Epithelial cell of prostate (primary cell): ENCODE measurements at places on chromosomes 11 and 22.

- no peak for DNase-seq
These were observed 2.0 kb downstream of the ZNHIT2 start for GRCh38 chr11:65115361-65116082.

- DNase-seq, result no peak
These were observed 73.1 kb downstream of the COMMD9 start for GRCh38 chr11:36216061-36216615.

DNA sequence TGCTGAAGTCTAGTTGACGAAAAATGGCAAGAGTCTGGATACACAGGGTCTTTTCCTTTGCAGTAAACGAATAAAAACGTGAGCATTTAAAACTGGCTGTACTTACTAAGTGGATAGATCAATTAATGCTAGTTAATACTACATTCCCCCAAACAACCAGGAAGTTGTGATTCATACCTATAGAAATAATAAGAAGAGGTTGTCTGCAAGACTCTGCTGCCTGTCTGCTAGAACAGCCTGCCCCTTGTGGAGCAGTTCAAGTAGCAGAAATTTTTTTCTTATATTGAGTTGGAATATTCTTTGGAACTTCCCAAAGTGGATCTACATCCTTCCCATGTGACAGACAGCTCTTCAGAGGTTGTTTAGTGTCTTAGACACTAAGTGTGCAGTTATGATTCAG, 86.8 kb downstream of the TEAD1 start:
- no peak for DNase-seq

DNA sequence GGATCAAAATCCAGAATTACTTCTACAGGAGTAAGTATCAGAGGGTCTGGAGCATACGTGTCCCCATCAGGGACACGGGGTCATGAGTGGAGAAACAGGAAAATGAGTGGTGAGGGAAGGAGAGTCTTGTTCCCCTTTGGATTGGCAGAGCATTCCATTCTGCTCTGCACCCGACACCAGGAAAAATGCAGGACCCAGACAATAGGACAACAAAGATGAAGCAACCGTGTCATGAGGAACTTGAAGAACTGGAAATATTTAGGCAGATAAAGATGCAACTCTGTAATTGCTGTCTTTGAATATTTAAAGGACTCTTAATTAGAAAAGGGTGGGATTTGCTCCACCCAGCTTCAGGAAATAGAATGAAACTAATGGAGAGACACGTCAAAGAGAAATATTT, 89.0 kb upstream of the BLID start:
- DNase-seq, result no peak

DNA sequence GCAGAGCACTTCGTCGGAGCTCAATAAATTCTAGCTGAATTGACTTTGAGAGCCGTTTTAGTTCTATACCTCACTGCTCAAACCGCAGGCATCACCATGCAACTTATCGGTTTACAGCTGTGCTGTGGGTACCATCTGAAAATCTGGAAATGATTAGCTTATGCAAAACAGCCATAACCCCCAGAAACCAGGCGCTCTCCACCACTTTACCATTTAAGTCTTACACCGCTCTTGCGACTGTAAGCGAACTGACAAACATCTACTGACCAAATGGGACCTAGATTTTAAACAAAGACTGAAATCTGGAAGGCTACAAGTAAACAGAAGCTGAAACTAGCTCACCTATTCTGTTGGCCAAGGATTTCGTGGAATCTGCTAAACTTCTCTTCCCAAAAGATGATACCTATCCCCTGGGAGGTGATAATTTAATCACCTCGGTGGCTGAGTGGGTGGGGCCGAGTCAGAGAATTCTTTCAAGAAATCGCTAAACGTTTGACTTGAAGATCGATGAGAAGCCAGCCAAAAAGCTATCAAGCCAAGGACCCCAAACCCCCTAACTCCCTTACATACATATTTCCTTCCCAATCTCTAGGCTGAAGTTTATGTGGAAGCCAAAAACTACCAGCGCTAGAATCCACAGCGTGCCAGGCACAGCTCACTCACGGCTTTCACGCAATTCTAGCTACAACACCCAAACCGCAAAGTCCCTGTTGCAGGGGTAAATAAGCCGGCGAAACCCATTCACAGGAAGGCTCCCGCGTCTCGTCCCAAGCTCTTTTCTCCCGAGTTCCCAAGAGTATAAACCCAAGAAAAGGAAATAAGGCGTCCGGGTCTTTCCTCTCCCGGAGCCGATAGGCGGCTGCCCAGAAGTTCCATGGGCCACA, 644 bp downstream of the SPTY2D1 start:
- no peak for DNase-seq

DNA sequence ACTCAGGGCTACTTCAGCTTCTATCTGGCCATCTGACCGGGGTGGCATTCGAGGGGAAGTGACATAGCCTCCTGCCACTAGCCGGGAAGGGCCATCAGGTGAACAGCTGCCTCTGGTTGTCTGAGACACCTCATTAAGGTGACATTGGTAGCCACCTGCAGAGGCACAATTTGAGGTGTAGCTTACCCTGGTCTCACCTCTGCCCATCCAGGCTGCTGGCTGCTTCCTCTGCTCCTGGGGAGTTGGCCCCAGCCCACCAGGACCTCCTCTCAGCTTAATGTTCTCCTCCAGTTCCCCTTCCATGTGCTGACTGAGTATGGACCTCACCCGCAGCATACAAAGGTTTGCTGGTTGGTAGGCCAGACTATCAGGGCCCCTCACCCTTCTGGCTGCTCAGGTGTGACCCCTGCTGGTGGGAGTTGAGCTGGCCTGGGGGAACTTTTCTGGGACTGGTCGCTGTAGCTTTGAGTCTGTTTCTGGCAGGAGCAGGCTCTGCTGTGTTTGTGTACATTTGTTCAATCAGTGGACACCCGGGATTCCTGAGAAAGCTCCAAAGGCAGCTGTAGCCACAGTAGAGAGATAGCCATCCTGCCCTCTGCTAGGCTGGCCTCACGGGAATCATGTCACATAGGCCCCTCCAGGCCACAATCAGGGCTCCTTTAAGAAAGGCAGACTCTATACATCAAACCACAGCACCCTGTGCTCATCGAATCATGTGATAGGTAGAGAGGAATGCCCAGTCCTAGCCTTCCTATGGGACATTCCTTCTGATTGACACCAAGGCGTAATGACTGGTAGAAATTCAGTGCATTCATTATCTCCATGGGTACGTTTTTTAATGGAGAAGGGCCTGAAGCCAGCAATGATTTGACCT, 295.1 kb upstream of the PLET1 start:
- DNase-seq, result no peak

DNA sequence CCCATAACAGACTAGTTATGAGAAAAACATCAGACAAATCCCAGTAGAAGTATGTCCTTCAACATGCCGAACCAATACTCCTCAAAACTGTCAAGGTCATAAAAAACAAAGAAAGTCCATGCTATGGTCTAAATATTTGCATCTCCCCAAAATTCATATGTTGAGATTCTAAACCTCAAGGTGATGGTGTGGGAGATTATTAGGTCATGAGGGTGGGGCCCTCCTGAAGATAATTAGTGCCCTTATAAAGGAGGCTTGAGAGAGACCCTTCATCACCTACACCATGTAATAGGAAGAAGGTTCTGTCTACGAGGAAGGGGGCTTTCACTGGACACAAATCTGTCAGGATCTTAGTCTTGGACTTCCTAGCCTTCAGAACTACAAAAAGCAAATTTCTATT, 118.6 kb upstream of the GUCY1A2 start:
- DNase-seq, result no peak

DNA sequence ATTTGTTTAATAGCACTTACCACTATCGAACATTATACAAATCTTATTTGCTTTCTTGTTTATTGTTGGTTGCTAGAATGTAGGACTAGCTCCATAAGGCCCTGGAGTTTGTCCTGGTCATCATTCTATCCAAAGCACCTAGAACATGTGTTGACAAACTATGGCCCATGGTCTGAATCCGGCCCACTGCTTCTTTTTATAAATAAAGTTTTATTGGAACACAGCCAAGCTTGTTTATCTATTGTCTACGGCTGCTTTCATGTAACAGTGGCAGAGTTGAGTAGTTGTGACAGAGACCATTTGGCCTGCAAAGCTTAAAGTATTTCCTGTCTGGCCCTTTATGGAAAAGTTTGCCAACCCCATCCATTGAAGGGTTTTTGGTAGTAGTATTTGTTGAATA, 38.8 kb downstream of the ATXN10 start:
- no peak for DNase-seq

GRCh38 chr11:130636722-130637464, 188.4 kb downstream of the ADAMTS15 start:
- peak; percentile 91 for DNase-seq

DNA sequence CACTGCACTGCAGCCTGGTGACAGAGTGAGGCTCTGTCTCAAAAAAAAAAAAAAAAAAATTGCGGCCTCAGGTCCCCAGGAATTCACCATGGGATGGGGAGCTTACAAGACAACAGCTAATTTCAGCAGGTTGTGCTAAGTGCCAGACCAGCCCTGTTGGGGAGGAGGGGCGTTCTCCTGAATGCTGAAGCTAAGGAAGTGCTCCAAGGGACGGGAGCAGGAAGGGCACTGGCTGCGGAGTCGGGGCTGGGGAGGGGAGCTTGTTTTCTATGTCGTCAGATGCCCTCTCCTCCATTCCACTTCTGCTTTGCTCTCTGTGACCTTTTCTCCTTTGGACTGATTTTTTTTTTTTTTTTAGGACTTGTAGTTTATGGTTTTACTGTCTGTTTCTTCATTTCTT, 4.5 kb downstream of the ADAMTS15 start:
- no peak for DNase-seq

DNA sequence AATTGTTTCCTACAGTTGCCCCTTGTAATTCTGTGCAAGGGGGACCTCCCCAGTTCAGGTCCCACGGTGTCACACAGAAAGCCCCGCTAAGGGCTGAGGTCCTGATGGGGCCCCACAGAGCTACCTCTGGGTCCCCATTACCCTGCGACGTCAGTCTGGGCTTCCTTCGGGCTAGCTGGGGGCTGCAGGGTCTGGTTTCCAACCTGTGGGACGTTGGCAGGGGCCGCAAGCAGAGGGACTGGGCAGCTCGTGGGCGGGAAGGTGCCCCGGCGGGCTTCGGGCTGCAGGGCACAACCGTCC, 698 bp downstream of the SLC37A4 start:
- no peak for DNase-seq

DNA sequence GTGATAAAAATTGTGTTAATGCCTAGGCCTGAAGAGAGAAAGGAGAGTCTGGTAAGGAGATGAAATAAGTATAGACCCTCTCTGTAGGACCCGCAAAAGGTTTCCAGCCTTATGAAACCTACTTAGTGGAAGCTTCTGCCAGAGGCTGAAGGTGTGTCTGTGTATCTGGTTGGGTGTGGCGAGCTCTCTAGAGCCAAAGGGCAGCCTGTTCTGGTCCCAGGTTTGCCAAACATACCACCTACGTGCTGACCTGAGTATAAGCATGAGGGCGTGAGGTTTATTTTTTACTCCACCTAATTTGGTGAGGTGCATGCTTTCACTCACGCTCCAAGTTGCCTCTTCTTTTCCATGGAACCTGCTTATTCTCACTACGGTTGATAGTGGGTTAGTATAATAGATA, 5.6 kb downstream of the CSTPP1 start:
- DNase-seq, result no peak

DNA sequence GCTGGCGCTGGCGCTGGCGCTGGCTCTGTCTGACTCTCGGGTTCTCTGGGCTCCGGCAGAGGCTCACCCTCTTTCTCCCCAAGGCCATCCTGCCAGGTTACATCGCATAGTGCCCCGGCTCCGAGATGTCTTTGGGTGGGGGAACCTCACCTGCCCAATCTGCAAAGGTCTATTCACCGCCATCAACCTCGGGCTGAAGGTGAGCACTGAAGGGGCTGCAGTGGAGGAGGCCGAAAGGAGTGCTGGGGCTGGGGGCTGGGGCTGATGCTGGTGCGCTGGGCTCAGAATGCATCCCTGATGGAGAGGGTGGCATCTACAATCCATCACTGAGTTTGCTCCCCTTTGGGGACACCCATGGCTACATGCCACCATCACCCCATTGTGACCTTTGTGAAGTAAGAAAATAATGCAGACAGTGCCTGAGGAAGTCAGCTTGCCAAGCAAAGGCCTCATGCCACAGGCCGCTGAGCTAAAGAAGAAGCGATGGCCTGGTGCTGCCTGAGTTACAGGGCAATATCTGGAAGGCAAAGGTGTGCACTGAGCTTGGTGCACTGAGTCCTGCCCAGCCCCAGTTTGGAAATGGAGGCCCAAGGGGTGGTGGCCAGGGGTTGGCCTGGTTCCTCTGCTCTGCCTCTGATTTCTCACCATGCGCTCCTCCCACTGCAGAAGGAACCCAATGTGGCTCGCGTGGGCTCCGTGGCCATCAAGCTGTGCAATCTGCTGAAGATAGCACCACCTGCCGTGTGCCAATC, 620 bp downstream of the SMPD1 start:
- no peak for DNase-seq

DNA sequence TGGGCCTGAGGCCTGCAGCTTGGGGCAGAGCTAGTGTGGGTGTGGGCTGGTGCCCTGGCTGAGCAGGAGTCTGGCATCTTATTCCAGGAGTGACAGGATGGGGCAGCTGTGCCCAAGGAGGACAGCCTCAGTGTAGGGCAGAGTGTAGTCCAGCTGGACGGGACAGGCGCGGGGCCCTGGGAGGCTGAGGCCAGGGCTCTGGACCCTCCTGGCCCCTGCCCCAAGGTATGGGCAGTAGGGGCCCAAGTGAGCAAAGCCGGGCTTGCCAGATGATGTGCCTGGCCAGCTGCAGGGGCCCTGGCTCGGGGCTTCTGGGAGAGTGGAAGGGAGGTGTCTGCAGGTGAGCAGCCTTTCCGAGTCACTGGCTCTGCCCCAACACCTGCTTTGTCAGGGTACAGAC, 1190.9 kb downstream of the BRD1 start:
- no peak for DNase-seq

DNA sequence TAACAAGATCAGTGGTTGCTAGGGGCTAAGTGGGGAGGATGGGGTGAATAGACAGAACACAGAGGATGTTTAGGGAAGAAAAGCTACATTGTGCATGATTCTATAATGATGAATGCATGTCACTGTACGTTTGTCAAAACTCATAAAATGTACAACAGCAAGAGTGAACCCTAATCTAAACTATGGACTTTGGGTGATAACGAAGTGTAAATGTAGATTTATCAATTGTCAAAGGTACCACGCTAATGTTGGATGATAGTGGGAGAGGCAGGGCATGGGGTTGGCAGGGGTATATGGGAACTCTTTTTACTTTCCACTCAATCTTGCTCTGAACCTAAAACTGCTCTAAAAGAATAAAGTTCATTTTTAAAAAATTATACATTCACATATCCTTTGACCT, 21.3 kb upstream of the SLC5A1 start:
- no peak for DNase-seq

- peak; percentile 43 for DNase-seq
These were observed 21.2 kb upstream of the BLID start for GRCh38 chr11:122137078-122137793.

GRCh38 chr22:22896601-22897000, 9.0 kb downstream of the IGLL5 start:
- DNase-seq, result no peak
